ENCODE measurements at places on chromosomes 7 and 10. TPM values are rescaled to one million over a fixed set of nuclear protein-coding genes. Genes with fewer than 3 reads are reported as not detected.

DNA sequence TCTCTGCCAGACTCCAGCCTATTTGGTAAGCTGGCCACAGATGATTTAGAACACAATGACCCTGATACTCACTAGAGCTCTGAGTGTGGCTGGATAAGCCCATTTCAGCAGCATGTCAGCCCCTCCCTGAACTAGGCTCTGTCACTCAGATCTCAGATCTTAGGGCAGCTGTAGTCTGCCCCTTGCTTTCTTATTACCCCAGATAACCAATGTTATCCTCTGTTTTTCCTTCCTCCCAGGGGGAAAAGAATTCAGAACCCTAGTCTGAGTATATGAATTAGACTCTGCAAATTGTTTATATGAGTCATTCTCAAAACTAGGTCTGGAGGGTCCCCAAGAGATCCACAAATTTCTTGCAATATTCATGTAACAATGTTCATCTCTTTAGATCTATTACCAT is 286.2 kb downstream of the KCNMA1 start:
- H3K4me1 ChIP-seq, result peaks cover 51% of the 10 kb centered on the region
- no peaks in the 10 kb centered on the region for H3K36me3 ChIP-seq
- H3K4me3 ChIP-seq, result no peak overlapping the region
- H3K27me3 ChIP-seq, result no peaks in the 10 kb centered on the region
- no peak for DNase-seq
- H3K27ac ChIP-seq, result peak overlapping the region; percentile 53

- no peaks in the 10 kb centered on the region for H3K4me1 ChIP-seq
- H3K36me3 ChIP-seq, result no peaks in the 10 kb centered on the region
- DNase-seq, result no peak
These were observed 98.0 kb upstream of the MBL2 start for GRCh38 chr10:52870562-52870961.

The CCDC172 gene
- total RNA-seq, result not detected

The GATA3 gene
- not detected for total RNA-seq

GRCh38 chr10:91569522-91569921 is 63.3 kb downstream of the PPP1R3C start:
- no peak overlapping the region for H3K4me3 ChIP-seq
- no peaks in the 10 kb centered on the region for H3K36me3 ChIP-seq
- DNase-seq, result no peak
- no peak overlapping the region for H3K27ac ChIP-seq
- H3K4me1 ChIP-seq, result peaks cover 5% of the 10 kb centered on the region

GRCh38 chr10:6702030-6702429 is 122.0 kb upstream of the PRKCQ start:
- H3K27ac ChIP-seq, result no peak overlapping the region
- H3K4me3 ChIP-seq, result no peak overlapping the region
- H3K36me3 ChIP-seq, result no peaks in the 10 kb centered on the region
- no peak for DNase-seq

DNA sequence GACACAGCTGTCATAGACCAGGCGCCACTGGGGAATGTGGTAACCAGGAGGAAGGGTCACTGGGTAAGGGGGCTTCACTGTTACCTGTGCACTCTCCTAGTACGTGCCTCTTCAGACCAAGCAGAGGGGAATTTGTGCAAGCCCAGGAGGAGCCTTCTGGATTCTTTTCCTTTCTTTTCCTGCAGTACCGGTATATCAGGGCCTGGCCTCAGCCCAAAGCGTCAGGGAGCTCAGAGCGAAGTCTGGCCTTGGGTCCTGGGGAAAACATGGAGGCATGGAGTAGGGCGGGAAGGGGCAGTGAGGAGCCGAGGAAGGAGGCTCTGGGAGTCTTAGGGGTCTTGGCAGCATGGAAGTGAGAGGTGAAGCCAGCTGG is 133.6 kb upstream of the GDF10 start:
- H3K27ac ChIP-seq, result peak overlapping the region; percentile 95
- no peaks in the 10 kb centered on the region for H3K27me3 ChIP-seq
- no peak for DNase-seq

DNA sequence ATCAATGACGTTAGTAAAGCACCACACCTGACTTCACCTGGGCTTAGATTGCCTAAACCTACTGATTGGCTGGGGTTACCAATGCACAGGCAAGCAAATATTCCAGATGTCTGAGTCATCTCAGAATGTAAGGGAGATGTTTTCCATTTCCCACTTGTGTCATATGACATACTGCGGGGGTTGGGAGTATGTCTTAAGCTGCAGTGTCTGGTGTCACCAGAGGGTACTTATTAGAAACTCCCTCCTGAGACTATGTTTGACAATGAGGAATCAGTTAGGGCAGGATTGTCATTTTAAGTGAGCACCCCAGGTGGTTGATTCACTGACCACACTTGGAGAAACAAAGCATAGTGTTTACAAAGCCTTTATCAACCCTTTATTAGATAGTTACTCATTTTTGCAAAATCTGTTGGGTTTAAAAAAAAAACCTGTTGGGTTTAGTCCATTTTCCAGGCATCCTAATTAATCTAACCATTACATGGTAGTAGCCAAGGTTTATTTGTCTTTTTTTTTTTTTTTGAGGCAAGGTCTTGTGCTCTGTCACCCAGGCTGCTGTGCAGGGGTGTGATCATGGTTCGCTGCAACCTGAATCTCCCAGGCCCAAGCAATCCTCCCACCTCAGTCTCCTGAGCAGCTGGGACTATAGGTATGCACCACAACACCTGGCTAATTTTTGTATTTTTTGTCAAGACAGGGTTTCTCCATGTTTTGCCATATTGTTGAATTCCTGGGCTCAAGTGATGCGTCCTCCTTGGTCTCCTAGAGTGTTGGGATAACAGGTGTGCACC is 72.5 kb downstream of the CDK6 start:
- DNase-seq, result no peak
- H3K36me3 ChIP-seq, result no peaks in the 10 kb centered on the region
- H3K27ac ChIP-seq, result no peak overlapping the region
- H3K4me3 ChIP-seq, result no peak overlapping the region
- peaks cover 51% of the 10 kb centered on the region for H3K4me1 ChIP-seq

The SDK1 gene
- total RNA-seq, result 27.5 TPM

DNA sequence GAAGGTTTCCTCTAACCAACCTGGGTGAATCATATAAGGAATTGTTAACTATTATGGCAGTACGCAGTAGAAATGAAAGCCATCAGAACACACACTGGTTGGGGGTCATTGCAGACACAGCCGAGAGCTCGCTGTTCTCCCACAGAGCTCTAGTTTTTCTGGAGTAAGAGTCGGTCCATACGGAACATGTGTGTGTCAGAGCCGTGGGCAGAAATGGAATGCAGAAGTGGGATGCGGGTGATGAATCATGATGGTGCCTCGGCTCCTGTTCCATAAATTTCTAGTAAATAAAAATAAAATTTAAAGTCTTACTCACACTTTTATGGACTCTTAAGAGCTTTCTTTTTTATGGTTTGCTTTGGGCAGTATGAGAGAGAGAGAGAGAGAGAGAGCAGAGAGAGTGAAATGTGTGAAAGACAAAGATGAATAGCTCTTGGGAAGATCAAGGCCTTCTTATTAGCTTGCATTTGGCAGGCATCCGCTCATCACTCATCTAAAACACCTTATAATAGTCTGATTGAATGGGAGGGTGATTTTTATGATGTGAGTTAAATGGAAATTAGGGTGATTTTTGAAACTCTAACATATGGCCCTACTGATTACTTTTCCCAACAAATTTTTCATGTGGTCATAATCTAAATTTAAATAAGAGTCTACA is 98.8 kb upstream of the PFKP start:
- H3K27ac ChIP-seq, result no peak overlapping the region
- H3K36me3 ChIP-seq, result no peaks in the 10 kb centered on the region
- no peaks in the 10 kb centered on the region for H3K4me1 ChIP-seq
- no peaks in the 10 kb centered on the region for H3K27me3 ChIP-seq

- H3K4me3 ChIP-seq, result no peak overlapping the region
- H3K27me3 ChIP-seq, result no peaks in the 10 kb centered on the region
- DNase-seq, result no peak
- no peak overlapping the region for H3K27ac ChIP-seq
- H3K36me3 ChIP-seq, result no peaks in the 10 kb centered on the region
These were observed 6.3 kb downstream of the COL28A1 start for GRCh38 chr7:7529328-7529727.
